ENCODE measurements at places on chromosomes 4 and X.

- no peak for DNase-seq
These were observed 733.7 kb upstream of the FRG1 start for GRCh38 chr4:189206953-189207352.

- no peak for DNase-seq
These were observed 559.9 kb downstream of the RAB28 start for GRCh38 chr4:12924253-12924652.

DNA sequence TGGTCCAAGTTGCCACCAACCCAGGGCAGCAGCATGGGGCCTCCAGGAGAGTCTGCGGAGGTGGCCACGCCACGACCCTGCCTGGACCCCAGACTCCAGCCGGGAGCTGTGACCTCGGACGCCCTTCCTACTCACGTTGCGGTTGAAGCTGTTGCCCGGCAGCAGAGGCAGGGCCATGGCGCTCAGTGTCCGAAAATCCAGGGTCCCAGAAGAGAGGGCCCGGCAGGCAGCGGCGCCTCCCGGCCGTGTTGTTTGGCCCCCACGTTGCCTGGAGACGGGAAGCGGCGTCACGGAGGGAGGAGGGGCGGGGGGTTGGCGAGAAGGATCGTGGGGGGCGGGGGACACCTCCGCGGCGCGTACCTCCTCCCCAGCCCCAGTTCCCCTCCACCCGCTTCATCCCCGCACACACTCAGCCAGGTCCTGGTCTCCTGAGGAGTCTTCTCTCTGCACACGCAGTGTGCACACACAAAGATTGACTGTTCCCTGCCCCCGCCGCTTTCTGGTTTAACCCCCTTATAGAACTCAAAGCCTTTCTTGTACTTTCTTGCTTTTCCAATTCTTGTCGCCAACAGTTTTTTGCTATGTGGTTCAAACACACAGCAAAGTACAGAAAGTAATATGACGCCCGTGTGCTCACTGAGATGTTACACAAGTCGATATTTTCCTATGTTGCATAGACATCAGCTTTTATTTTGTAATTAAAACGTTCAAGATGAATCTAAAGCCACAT lies at the start of gene EFHC2:
EFHC2 (minus strand) TSS at position 261 of the 730 bp plus-strand sequence; CDS start at position 177, 84 bp downstream.
- peak; percentile 9 for DNase-seq

DNA sequence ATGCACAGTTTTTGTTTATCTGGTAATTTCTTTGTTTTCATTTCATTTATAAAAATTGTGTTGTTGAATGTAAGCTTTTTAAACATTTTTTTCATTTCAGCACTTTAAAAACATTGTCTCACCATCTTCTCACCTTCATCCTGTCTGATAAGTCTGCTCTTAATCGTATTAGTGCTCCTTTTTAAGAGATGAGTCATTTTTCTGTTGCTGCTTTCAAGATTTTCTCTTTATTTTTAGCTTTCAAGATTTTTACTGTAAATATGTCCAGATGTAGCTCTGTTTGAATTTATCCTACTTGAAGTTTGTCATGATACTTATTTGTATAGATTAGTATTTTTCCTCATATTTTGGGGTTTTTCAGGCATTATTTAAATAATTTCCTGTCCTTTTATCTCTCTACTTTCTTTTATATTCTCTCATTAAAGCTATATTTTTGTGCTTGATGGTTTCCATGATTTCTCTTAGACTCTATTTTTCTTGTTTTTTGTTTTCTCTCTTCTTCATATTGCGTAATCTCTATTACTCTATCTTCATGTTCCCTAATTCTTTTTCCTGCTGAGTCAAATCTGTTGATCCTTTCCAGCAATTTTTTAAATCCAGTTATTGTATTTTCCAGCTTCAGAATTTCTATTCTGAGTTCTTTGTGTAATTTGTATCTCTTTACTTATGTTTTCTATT lies 1400.4 kb upstream of the PCDH7 start:
- DNase-seq = no peak
